Smooth muscle cell of the brain vasculature (primary cell): ENCODE measurements at places on chromosomes 1 and 21.

- DNase-seq, result no peak
Observed at GRCh38 chr1:48644905-48645605, 131.6 kb downstream of the BEND5 start.

DNA sequence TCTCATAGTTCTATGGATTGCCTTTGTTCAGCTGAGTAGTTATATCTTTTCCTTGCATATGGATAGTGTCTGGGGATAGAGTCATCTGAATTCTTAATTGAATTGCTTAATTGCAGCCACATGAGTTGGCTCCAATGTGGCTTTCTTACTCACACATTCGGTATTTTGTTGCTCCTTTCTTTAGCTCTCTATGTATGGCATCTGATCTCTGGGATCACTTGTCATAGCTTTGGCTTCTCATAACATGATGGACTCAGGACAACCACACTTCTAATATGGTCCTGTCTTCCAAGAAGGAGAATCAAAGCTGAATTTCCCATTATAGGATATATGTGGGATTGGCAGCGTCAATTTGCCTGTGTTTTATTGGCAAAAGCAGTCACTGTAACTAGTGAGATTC lies 716.2 kb downstream of the NCAM2 start:
- no peak for DNase-seq

DNA sequence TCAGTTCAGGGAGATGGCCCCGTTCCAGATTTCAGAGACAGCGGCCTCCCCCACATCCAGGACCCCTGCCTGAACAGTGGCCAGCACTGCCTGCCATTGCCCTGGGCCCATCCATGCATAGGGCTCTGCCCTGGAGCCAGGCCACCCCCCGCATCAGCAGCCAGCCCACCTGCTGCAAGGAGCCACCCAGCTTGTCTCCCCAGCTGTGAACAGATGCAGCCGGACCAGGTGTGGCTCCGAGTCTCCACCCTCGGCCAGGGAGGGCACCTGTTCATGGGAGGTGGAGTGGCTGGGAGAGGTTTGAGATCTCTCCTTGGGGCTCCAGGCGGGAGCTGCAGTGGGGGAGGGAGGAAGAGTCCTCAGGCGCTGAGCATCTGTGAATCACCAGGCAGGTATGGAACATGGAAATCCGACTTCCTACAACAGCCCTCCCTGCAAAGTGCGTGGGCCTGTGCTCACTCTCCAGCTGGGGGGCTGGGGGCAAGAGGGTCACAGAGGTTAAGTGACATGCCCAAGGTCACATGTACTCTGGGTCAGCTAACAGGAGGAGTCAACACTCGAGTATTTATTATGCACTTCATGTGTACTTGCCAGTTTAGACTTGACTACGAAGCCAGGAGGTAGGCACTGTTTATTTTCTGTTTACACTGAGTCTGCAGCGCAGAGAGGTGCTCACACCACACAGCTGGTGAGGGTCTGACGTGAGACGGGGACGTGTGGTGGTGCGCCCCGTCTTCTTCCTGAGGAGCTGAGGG lies 4.8 kb upstream of the HES5 start:
- DNase-seq, result no peak

- no peak for DNase-seq
Observed at GRCh38 chr21:39900911-39901310, 33.7 kb downstream of the PCP4 start.

GRCh38 chr1:119220991-119221390 lies 80.5 kb upstream of the WARS2 start:
- DNase-seq, result no peak
